ENCODE measurements at places on chromosomes 12 and 14.

- peak; percentile 42 for DNase-seq
Observed at GRCh38 chr14:106843951-106844483, 1317.6 kb downstream of the TMEM121 start.

DNA sequence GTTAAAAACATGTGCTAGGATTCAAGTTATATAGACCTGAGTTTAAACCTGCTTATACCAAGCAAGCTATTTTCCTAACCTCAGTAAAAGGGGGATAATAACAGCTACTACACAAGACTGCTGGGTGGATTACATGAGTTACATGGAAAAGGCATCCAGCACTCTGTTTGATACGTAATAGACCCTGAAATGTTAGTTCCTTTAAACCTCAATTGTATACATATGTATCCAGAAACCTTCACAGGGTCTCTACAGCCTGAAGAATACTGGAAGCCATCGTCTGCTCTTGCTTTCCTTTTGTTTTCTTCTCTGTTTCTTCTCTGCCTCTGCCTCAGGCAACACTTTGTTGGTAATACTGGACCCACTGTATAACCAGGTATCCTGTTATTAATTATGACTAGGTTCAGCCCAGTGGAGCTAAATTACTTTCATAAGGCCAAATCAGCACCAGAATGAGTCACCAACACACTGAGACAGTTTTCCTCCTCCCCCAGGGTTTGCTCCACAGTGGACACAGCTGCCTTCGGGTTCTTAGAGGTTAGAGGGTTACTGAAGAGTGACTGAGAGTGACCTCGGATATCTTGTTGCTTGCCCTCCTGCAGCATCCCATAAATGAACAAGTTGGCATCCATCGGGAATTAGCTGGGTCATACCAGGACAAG, 127.1 kb downstream of the CAPZA3 start:
- no peak for DNase-seq

- DNase-seq, result no peak
Observed at GRCh38 chr14:33992274-33993007, 41.6 kb upstream of the EGLN3 start.

DNA sequence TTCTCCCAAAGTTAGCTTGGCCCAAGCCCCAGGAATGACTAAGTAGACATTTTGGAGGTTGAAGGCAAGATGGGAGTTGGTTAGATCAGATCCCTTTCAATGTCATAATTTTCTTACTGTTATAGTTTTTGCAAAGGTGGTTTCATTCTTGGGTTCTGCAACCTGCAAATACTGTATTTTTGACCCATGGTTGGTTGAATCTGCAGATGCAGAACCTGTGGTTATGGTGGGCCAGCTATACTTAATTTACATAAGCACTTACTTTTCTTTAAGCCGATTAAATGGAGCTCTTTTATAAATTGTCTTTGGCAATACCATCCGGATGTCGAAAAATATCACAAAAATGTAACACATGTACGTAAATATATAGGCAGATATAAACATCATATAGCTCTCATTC, 25.6 kb downstream of the LEMD3 start:
- no peak for DNase-seq

DNA sequence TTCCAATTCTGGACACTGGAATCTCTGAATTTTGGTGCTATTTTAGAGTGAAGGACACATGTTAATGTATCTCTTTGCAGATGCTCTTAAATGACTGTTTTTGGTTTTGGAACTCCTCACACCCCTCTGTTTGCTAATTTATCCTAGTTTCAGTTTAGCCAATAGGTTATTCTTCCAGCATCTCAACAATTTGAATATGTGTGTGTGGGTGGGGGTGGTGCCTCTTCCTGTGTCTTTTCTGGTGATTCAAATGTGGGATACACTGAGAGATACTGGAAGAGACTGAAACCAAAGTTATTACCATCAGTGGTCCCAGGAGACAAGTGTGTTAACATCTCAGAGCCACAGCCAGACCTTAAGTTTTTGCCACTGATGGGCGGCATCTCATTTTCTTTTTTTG, 1317.4 kb upstream of the TMEM132C start:
- DNase-seq, result no peak

DNA sequence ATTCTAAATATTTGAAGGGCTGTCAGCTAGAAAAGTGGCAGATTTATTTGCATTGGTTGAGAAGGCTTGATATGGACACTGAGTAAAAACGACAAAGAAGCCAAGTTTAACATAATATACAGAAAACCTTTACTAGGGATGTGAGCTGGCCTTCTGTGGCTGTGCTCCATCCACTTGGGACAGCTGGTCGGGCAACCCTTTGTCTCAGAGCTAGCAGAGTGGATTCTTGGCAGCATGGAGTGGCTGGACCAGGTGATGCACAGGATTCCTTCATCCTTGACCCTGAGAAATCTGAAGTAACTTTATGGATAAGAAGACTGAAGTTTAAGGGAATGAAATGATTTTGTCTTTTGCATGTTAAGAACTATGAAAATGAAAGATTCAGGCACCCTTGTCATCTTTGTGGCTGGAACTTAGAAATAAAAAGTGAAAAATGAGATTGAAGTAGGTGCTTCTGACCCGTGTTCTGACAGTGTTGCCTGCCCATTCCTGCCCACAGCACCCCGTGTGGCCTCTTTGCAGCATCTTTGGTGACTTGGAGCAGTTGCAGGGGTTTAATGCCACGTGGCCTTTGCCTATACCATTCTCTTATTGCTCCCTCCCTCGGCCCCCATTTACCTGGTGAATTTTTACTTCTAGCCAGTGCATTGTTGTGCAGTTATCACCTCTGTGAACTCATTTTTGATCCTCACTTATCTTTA, 32.6 kb downstream of the PELI2 start:
- no peak for DNase-seq

DNA sequence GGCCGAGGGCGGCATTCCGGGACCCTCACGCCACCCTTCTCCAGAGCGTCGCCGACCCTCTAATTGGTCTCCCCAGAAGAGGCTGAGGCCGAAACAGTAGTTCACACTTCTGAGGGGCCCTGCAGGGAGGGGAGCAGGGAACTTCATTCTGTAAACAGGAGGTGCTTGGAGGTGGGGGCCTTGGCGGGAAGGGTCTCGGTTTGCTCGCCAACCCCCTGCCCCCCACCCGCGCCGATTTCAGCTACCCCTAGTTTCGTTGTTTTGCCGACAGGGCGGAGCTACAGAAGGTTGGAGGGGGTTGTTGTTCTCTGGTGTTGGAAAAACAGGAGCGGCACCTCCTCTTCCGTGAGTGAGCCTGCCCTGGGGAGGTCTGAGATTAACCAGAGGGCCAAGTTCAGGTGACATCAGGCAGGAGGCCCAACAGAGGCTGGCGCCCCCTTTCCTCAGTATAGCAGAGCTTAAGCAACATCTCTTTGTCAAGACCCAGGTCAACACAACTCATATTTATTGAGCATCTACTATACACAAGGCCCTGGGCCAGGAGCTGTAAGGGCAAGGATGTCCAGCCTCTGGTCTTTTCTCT, 682 bp downstream of the ERBB3 start:
- no peak for DNase-seq

DNA sequence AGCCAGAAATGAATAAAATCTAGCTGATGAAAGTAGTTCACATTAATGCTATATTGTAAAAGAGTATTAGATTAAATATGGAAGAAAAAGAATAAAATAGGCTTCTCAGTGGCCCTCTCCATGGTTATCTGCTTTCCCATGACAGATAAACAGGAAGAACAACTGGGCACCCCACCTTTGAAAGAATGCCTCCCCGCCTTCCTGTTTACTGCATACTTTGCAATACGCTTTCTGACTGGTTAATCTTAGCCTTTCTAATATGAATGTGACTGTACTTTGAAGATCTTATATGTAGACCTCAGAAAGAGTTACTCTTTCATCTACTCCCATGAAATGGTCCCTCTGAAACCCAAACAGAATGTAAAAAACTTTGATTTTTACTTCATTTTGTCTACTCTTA, 34.1 kb upstream of the DAAM1 start:
- DNase-seq, result no peak

DNA sequence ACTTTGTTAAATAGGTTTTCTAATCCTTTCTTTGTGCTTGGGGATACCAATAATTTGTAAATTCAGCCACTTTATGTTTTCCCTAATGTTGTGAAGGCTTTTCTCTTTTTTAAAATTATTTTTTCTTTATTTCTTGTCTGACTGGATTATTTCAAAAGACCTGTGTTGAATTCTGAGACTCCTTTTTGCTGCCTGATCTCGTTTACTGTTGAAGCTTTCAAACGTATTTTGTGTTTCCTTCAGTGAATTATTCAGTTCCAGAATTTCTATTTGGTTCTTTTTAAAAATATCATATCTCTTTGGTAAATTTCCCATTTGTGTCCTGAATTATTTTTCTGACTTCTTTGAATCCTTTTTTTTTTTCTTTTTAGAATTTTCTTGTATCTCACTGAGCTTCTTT, 241.6 kb downstream of the LRIG3 start:
- DNase-seq, result no peak

DNA sequence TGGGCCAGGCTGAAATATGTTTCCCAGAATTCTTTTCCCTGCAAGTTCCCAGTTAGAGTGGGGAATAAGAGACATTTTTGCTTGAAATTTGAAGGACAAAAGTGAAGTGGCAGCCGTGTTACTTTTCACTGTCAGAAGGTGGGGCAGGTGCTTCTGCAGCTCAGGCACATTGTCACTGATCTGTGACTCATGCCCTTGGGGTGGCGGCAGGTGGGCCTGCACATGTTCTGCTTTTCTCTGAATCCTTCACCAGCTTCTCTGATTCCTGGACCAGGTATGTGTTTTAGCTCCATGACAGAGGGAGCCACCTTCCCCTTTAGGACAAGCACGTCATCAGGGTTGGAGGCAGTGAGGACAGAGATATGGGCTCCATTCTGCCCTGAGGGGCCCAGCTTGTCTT, 11.7 kb upstream of the KCNA5 start:
- no peak for DNase-seq

GRCh38 chr14:52313462-52313861, 650 bp upstream of the PTGER2 start:
- no peak for DNase-seq

DNA sequence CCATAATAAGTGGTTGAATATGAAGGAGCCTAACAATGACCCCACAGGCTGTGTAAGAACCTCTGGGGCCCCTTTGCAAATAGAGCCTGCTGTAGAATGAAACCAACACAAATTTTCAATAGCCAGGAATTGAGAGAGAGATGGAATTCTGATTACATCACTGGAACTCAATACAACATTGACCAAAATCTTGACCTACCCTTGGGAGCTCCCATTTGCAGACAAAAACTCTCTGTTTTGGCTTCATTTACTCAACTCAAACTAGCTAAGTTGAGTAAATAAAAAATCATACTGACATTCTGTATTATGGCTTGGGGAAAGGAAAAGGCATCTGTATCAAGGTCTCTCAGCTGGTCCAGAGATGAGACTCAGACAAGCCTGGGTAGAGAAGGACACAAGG, 91.0 kb downstream of the TBX3 start:
- no peak for DNase-seq

DNA sequence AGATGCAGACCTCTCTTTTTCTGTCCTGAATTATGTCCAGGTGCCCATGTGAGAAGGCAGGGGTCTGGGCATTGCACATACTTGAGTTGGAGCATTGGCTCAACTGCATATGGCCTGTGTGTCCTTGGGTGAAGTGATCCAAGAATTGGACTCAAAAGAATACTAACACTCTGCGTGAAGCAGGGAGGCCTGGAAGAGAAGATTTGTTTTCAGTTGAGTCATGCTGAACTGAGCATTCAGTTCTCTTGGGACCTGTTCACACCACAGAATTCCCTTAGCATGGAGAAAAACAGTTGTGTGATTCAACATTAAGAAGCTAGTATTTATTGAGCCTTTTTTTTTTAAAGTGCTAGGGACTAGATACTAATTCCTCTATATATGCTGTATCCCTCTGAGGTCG, 164.7 kb upstream of the TBX3 start:
- DNase-seq, result no peak

GRCh38 chr12:76266797-76267196, 81.4 kb downstream of the BBS10 start:
- no peak for DNase-seq

DNA sequence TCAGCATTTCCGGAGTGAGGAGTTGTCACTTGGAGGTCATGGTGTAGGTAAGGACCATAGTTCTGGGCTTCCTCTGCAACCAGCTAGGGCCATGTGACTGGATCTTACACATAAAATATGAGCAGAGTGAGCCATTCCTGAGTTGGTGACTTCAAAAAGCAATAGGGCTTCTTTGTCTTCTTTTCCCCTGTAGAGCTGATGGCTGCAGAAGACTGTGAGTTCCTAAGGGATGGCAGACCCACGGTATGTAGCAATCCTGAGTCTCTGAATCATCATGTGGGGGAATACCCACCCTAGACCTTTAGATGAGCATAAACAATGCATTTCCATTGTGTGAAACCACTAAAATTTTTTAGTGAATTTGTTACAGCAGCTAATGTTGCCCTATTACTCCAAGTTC, 151.1 kb upstream of the TBX3 start:
- no peak for DNase-seq

DNA sequence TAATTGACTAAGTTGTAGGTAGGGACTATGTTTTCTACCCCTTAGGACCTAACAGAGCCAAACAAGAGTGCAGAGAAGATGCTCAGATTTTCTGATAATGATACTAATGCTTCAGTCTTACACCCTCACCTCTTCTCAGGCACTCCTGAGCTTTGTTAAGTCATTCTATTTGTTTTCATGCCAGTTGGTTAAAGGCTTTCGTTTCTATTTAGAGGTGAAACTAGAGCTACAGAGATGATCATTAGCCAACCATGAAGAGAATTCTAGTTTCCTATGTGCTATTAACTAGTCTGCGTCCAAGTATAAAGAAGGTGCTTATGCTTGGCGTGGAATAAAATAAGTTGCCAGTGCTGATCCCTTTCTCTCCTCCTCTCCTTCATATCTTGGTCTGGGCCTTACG, 34.6 kb upstream of the PYGL start:
- no peak for DNase-seq

DNA sequence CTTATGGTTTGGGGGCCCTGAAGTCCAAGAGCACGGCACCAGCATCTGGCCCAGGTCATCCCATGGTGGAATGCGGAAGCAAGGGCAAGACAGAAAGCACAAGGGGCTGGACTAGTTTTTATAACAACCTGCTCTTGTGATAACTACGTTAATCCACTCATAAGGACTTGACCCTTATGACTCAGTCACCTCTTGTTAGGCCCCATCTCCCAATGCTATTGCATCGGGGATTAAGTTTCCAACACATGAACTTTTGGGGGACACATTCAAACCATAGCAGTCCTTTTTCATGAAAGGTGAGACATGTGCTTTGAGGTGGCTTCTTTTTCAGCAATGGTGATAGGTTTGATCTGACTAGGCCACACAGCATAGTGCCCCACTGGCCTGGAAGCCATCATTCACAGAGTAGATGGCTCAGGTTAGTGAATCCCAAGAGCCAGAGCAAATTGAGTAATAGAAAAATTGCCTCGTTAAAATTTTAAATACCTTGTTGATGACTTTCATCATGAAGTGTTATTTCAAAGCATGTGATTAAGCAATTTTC, 12.1 kb downstream of the FRMD6 start:
- no peak for DNase-seq

Data from hematopoietic multipotent progenitor cell treated with erythropoietin and hydrocortisone succinate and interleukin-3 and kit ligand, for 15 days (in vitro differentiated cells).